ENCODE measurements at places on chromosomes 7 and 10.

GRCh38 chr10:3616880-3617279 lies 168.1 kb downstream of the KLF6 start:
- H3K27me3 ChIP-seq: no peaks in the 10 kb centered on the region
- no peak overlapping the region for H3K27ac ChIP-seq
- no peaks in the 10 kb centered on the region for H3K36me3 ChIP-seq
- H3K4me3 ChIP-seq: no peak overlapping the region
- no peak for DNase-seq

- DNase-seq: no peak
- H3K4me3 ChIP-seq: no peak overlapping the region
- H3K4me1 ChIP-seq: no peaks in the 10 kb centered on the region
- H3K36me3 ChIP-seq: no peaks in the 10 kb centered on the region
- H3K27ac ChIP-seq: no peak overlapping the region
- no peaks in the 10 kb centered on the region for H3K27me3 ChIP-seq
These were observed 115.5 kb downstream of the AGMO start for GRCh38 chr7:15446280-15446679.

- H3K27ac ChIP-seq: no peak overlapping the region
- H3K4me3 ChIP-seq: no peak overlapping the region
- no peaks in the 10 kb centered on the region for H3K36me3 ChIP-seq
- DNase-seq: no peak
These were observed 40.4 kb upstream of the ABLIM1 start for GRCh38 chr10:114698271-114699061.

GRCh38 chr10:47374611-47375536 lies 9.2 kb downstream of the ZNF488 start:
- no peaks in the 10 kb centered on the region for H3K27me3 ChIP-seq
- H3K27ac ChIP-seq: no peak overlapping the region
- DNase-seq: no peak
- H3K4me1 ChIP-seq: no peaks in the 10 kb centered on the region
- no peak overlapping the region for H3K4me3 ChIP-seq
- no peaks in the 10 kb centered on the region for H3K36me3 ChIP-seq

GRCh38 chr7:137585591-137585990 lies 242.1 kb upstream of the PTN start:
- H3K36me3 ChIP-seq: no peaks in the 10 kb centered on the region
- no peak overlapping the region for H3K4me3 ChIP-seq
- H3K27ac ChIP-seq: no peak overlapping the region
- no peaks in the 10 kb centered on the region for H3K27me3 ChIP-seq
- H3K4me1 ChIP-seq: peaks cover under 1% of the 10 kb centered on the region
- DNase-seq: no peak

DNA sequence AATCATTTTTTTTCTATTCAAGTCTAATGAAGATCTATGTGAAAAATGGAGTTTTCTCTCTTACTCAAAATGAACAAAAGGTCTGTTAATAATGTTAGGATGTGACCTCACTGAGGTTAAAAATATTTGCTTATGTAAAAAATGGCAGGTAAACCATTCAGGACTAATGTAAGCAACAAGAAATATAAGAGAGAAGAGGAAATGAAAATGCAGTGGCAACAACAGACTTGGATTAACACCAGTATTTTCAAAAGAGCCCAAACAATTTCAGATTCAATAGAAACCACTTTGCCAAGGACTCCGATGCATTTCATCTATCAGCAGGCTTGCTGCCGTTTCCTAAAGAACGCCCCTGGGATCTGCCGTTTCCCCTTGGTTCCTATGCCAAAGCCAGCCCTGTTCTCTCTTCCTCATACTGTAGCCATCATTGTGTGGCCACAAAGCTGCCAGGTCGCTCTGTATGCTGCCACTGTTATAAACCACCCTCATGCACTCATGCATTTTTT lies 66.4 kb downstream of the MTURN start:
- H3K36me3 ChIP-seq: no peaks in the 10 kb centered on the region
- no peaks in the 10 kb centered on the region for H3K27me3 ChIP-seq
- H3K27ac ChIP-seq: no peak overlapping the region

DNA sequence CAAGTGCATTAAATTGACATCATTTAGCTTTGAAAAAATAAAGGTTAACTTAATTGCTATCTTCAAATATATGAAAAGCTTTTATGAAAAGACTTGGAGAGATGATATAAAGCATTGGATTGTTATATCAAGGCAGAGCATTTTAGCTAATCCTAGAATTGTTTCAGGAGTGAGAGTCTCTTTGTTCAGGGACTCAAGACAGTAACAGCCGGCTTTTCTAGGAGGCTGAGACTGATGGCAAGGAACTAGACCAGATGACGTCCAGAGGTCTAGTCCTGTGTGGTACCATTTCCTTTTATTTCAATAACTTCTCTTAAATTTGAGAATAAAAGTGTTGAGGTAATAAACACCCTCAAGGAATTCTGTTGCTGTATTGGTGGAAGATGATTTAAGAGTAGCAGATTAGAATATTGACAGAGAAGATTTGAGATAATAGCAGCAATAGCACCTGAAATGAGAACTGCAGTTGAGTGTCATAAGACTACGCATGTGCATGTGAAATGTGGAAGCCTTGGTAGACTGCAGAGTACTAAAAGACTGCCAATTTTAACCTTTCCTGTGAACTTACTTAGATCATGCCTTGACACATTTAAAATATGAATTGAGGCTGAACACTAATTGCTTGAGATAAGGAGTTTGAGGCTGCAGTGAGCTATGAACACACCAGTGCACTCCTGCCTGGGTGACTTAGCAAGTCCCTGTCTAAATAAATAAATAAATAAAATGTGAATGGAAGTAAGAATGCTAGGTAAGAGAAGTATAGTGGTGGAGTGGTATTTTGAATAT lies 79.6 kb downstream of the ZNRF2 start:
- no peaks in the 10 kb centered on the region for H3K27me3 ChIP-seq
- no peaks in the 10 kb centered on the region for H3K36me3 ChIP-seq
- DNase-seq: no peak
- H3K27ac ChIP-seq: no peak overlapping the region

Measured in thoracic aorta (tissue), 2 donors.